ENCODE measurements at places on chromosomes 2 and 18. TPM values are rescaled to one million over a fixed set of nuclear protein-coding genes. Genes with fewer than 3 reads are reported as not detected.

Gene FHL2
- total RNA-seq: 81.4 TPM

Gene TMEM37
- 1.9 TPM for total RNA-seq

Gene FER1L5
- not detected for total RNA-seq

Gene CRYBA2
- not detected for total RNA-seq

Gene WNT10A
- not detected for total RNA-seq

Gene IL1R2
- total RNA-seq: 0.73 TPM

Gene LYPD6B
- not detected for total RNA-seq

Gene RESP18
- total RNA-seq: not detected

Gene KCNG2
- total RNA-seq: not detected

Gene RAD51AP2
- total RNA-seq: not detected

Gene CHST9
- not detected for total RNA-seq

Gene TRAPPC8
- 13.6 TPM for total RNA-seq

Gene ADRA2B
- 0.05 TPM for total RNA-seq

Gene SH3RF3
- 0.38 TPM for total RNA-seq

Gene AQP12A
- total RNA-seq: not detected

Gene C2orf80
- total RNA-seq: not detected

Gene PSMA8
- total RNA-seq: not detected
